ENCODE measurements at places on chromosomes 11 and 22.

DNA sequence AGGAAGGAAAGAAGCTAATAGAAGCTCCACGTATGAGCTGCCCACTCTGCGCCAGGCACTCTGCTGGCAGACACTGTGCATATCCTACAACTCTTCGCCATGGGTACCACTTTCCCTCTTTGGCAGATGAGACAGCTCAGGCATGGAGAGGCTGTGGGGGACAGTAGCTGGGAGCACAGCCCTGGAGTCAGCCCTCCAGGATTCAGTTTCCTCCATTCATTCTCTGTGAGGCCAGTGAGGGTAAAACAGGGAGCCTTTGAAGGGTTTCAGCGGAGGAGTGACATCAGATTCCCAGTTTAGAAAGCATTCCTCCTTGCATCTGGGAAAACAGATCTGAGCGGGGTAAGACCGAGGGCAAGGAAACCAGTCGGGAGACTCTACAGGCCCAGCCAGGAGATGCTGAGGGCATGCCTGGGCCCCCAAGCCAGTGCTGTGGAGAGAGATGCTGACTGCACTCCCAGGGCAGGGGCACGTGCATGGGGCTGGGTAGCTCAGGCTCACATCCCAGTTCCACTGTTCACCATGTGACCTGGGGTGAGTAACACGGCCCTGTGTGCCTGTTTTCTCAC, 58.3 kb upstream of the EMID1 start:
- DNase-seq: no peak

DNA sequence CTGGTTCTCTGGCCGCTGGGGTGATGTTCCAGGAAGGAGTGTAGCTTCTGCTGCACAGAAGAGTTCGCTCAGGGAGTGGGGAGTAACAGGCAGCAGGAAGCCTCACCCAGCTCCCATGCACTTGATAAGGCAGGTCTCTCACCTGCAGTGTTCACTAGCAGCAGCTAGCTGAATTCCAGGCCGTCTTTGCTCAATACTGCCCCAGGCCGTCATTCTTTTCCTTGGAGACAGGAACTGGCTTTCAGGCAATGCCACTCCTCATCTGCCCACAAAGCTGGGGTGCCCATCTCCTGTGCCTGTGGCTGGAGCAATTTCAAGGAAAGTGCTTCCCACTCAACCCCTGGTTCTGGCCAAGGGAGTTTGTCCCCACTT, 66.1 kb downstream of the ARHGAP42 start:
- no peak for DNase-seq

GRCh38 chr11:108927791-108928545, 263.1 kb downstream of the DDX10 start:
- no peak for DNase-seq

DNA sequence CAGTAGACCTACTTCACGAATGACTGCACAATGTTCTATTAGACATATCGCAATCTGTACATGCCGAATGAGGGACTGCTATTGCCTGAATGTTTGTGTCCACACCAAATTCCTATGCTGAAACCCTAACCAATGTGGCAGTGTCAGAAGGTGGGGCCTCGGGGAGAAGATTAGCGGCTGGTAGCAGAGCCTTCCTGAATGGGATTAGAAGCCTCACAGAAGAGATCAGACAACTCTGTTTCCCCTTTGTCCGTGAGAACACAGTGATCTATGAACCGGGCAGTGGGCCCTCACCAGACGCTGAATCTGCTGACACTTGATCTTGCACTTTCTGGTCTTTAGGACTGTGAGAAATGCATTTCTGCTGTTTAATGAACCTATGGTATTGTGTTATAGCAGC, 33.1 kb downstream of the LRFN4 start:
- no peak for DNase-seq

DNA sequence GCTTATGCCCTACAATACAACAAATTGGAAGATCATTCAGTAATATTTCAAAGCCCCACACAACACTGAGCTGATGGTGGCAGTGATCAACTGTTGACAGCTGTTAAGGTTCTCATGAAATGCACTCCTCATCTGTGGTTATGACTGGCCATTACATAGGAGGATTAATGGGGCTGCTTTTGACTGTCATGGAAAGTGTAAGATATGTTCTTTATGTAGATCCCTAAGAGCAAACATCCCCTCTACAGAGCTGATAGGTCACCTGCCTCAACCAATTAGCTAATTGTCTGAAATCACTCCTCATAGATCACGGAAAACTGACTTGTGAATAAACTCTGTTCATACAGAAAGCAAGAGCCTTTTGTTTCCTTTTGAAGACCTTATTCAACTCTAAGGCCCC, 78.1 kb downstream of the GAB2 start:
- DNase-seq: no peak

DNA sequence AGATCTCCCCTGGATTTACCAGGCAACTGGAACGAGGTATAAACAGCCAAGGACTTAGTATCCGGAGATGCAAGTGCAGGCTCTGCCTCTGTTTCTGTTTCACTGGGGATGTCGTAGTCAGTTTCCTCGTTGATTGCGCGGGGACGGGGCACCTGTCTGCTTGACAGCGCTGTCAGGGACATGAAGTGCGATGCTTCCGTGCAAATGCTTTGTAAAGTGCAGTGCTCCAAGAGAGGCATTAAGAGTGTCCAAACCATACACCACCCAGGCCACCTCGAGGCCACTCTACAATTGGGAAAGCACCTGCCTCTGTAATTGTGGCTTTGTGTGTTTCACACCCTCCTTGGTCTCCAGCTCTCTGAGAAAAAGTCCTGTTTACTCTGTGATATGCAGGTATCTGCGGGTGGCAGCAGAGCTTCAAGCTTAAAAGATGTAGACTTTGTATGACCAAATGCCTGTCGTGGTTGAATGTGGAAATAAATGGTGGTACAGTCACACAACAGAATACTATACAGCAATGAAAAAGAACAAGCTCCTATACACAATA, 18.6 kb upstream of the CD5 start:
- DNase-seq: no peak

DNA sequence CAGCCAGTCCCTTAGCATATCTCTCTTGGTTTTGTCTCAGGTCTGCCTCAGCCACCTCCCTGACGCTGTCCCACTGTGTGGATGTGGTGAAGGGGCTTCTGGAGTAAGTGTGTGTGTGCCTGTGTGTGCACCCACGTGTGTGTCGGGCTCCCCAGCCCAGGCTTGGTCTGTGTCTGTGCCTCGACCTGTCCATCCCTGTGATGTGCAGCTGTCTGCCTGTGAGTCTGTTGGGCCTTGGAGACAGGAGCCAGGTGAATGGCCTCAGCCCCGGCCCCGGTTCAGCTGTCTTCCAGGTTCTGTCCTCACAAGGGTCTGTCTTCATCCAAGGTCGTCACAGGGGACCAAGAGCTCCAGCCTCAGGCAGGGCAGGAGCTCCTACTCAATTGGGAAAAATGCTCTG, 9.8 kb downstream of the ATG16L2 start:
- DNase-seq: no peak

DNA sequence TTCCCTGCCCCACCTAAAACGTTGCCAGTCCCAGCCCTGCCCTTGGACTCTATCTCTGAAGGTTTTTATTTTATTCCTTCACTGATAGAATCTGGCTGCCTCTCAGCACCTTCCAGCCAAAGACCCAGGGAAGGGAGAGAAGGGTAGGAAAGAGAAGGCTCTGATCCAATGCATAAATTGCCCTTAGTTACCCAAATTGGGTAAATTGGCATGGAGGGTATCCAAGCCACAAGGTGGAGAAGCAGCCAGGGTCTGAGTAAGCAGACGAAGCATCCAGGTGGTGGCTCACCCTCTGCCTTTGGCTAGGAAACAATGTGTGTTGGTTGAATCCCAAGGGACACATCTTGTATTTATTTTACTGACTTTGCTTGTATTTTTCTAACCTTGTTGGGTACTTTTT, 89.0 kb downstream of the FEZ1 start:
- no peak for DNase-seq

- DNase-seq: no peak
Measured at GRCh38 chr22:32515084-32515483, 40.5 kb downstream of the FBXO7 start.

- DNase-seq: no peak
Measured at GRCh38 chr11:689625-690024, 5.4 kb downstream of the DEAF1 start.

DNA sequence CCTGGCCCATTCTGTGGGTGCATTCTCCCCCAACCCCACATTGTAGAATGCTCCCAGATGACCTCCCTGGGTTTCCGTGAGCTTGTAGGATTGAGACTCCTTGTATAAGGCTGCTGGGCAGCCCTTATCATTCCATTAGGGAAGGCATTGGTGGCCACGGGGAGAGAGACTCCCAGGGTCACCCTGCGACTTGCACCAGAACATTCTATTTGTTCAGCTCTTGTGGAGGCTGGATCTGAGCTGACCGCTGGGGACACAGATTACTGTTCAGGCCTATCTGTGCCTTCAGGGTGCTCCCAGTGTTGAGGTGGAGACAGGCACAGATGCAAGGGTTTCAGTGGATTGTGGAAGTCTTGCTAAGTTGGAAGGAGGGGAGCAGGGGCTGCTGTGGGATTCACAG, 17.8 kb downstream of the MICALL1 start:
- DNase-seq: no peak

Measured in suppressor macrophage (primary cell).